Right cardiac atrium (tissue), 5 donors: ENCODE measurements at places on chromosomes 16 and 17. TPM values are rescaled to one million over a fixed set of nuclear protein-coding genes. Genes with fewer than 3 reads are reported as not detected.
A peak's percentile ranks its signal among the peaks of the same experiment; 100 is the strongest.

PDILT gene
- not detected for total RNA-seq

SUPT6H gene
- total RNA-seq, result 49.0 TPM

MEFV gene
- 0.91 TPM for total RNA-seq

MYH2 gene
- not detected for total RNA-seq

HS3ST6 gene
- total RNA-seq, result not detected

SLFN12 gene
- total RNA-seq, result 4.3 TPM

ARHGDIG gene
- total RNA-seq, result 5.4 TPM

CLEC10A gene
- 5.2 TPM for total RNA-seq

ZNF652 gene
- total RNA-seq, result 25.1 TPM

TBC1D16 gene
- total RNA-seq, result 23.1 TPM

- peak; percentile 91 for DNase-seq
These were observed at the start of gene PNMT for GRCh38 chr17:39667945-39668924. Gene PNMT, plus strand, starts transcription at chr17:39668453. Its CDS starts 23 bp downstream, at chr17:39668476.

GRCh38 chr16:4428500-4428899 lies 2.8 kb downstream of the DNAJA3 start:
- no peak for DNase-seq

GRCh38 chr17:41442739-41443138 lies 2.0 kb upstream of the KRT38 start:
- DNase-seq, result no peak

DNA sequence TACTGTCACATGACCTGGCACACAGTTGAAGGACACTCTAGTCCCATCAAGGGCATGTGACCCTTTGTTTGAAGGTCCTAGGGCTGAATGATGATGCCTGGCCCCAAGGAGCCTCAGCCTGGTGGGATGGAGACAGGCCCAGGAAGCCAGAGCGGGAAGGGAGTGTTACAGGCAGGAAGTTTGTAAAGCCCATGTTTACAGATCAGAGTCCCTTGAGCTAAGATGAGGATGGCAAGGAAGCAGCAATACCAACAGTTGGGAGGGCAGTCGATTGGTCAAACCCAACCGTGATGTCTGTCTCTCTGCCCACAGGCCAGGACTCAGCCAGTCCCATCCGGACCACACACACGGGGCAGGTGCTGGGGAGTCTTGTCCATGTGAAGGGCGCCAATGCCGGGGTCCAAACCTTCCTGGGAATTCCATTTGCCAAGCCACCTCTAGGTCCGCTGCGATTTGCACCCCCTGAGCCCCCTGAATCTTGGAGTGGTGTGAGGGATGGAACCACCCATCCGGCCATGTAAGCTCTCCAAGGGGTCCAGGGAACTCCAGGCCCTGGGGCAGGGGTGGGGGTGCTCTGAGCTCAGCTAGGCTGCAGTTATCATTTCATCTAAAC lies 2.5 kb downstream of the CES2 start:
- DNase-seq, result peak; percentile 48

DNA sequence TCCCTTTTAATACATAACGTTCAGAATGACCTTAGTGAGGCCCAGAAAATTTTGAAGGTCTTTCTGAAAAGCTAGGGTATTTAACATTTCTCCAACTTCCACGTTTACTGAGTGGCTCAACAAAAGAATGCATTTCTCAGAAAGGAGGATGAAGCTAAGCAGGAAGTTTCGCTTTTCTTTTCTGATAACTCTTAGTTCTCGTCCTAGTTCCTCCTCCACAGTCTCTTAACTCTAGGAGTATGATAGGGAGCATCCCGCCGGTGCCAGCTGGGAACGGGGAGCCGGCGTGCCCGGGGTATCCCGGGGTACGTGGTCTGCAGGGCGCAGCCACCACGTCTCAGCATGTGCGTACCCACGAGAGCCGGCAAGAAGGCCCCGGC lies 363 bp downstream of the KARS1 start:
- DNase-seq, result no peak

GRCh38 chr17:72332367-72332766 lies 211.5 kb downstream of the SOX9 start:
- no peak for DNase-seq

DNA sequence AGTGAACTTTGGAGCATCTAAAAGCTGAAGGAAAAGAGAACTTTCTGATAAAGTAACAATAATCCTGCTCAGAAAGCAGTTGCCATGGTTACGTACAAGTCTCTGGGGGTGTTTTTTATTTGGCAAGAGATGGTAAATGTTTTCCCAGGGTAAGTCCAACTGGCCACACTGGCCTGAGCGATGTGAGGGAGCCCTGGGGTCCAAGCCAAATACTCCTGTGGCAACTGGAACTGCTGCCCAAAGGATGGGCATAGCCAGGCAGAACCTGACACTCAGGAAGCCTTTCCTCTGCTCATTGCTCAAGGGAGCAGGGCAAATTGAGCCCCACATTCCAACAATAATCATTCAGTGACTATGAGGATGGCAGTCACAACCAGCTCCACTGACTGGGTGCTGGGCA lies 26.8 kb upstream of the WSCD1 start:
- no peak for DNase-seq

GRCh38 chr16:8600144-8600775 lies 9.9 kb upstream of the TMEM114 start:
- DNase-seq, result no peak

DNA sequence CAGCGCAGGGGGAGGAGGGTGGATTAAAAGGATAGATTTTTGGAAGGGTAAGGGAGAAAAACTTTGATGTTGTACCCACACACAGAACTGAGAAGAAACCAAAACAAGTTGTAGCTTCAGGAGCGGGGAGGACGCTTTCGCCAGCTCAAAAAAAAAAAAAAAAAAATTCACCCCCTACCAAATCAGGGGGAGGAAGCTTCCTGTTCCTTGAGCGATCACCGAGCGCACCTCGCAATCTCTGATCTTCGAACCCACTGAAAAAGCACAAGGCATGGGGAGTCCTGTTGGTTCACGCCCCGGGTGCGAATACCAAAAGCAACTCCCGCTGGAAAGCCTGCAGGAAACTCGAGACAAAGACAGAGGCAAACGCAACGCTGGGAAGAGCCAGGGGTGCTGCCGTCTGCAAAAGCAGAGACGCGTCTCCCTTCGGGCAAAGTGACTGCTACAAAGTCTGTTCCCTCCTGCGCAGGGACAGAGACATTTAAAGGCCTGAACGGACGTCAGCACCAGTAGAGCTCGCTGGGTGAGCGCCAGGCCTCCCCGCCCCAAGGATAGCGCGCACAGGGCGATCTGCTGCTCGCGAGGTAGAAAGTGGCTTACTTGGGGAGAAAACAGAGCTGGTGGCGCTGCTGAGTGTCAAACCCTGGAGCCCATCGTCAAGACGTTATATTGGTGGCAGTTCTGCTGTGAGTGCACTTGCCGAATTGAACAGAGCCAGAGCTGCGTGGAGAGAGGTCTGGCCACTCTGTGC lies 190.4 kb downstream of the USP22 start:
- peak; percentile 72 for DNase-seq

- DNase-seq, result no peak
These were observed 27.1 kb downstream of the PMP22 start for GRCh38 chr17:15238057-15238456.

GRCh38 chr16:12853972-12854371 lies 47.4 kb upstream of the SHISA9 start:
- DNase-seq, result no peak

- DNase-seq, result no peak
These were observed 16.4 kb downstream of the CDH5 start for GRCh38 chr16:66382966-66383299.

DNA sequence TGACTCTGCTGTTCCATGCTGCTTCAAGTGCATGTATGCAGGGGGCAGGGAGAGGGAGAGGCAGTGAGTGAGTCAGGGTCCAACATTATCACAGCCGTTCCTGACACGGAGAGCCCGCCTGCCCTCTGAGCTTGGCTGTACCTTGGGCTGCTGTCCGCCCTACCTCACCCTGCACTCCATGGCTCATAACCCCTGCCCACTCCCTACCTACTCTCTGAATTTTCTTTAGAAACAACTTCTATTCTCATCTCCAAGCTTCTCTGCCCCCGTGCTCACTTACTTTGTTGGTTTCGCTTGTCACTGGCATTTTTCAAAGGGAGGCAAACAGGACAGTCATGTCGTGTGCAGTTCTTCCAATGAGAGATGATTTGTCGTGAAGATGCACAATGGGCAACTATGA lies 74.4 kb upstream of the TRAP1 start:
- DNase-seq, result no peak

DNA sequence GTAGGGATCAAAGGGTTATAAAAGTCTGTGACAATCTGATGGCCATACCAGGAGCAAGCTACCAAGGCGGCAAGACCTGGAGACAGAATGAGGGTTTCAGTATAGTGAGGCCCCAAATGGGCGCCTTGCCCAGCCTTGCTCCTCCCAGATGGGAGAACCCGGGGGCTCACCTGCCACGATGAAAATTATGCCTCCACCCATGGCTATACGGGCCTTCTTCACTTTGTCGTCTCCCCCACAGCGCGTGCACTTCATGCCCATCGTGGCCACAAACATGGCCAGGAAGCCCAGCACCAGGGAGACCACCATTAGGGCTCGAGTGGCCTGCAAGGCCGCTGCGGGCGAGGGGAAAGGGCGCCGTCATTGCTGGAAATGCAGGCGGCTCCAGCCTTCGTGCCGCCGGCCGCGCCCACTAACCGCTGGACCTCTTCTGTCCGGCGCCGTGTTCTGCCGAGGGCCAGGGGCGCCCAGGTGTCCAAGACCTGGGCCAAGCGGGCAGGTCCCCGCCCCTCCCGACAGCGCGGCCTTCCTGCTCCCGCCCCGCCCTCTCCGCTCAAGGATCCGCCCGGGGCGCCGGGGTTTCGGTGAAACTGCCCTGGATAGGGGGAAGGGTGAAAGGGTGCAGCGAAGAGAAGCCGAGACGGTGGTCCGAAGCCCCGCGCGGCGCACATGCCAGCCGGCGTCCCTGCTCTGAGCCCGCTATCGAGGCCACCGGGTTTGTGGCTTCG lies 1.5 kb downstream of the CLDN7 start:
- DNase-seq, result peak; percentile 78

DNA sequence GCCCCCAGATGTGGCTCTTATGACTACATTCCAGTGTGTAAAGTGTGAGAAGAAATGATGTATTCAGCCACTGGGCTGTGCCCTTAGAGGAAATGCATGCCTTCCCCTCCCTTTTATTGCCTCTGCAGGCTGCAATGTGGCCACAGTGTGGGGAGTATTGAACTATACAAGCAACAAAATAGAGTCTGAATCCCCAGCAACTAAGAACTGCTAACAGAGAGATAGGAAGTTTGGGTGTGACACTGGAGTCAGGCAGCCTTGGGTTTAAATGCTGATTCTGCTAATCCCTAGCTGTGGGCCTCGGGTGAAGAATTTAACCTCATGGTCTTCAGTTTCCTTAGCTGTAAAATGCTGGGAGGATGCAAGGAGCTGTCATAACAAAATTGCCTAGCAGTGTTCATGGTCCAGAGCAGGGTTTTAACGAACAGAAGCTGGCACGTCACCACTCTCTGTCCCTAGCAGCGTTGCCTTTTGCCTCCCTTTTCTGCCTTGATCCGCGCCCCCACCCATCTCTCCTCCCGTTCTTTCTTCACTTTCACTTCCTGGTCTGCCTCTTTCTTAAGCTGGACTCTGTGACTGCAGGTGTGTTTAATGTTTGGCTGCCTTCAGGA lies 50.3 kb downstream of the KPNA2 start:
- no peak for DNase-seq

- DNase-seq, result no peak
These were observed 38.2 kb downstream of the MARF1 start for GRCh38 chr16:15604460-15605440.

DNA sequence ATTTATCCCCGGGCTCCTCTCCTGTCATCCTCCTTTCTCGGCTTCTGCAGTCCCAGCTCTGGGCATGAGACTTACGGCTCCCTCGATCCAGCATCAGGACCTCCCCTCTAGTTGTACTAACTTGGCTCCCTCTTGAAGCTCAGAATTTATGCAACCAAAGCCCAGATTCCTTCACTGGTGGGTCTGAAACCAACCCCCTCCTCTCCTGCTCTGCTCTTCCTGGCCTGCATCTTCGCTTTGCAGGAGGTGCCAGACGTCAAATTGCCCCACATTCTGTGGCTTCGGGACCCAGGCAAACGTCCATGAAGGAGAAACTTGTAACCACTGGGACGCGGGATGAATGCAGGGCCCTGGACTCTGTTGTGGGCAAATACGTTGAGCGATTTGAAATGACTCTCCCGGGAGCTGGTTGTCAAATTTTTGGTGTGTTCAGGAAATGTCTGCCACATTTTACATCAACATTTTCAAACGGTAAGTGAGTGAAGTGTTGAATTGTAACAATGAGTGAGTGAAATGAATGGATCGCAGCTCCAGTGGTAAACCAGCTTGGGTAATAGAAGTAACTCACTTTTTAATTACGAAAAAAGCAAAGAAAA lies 29.3 kb upstream of the ELAC2 start:
- DNase-seq, result no peak

DNA sequence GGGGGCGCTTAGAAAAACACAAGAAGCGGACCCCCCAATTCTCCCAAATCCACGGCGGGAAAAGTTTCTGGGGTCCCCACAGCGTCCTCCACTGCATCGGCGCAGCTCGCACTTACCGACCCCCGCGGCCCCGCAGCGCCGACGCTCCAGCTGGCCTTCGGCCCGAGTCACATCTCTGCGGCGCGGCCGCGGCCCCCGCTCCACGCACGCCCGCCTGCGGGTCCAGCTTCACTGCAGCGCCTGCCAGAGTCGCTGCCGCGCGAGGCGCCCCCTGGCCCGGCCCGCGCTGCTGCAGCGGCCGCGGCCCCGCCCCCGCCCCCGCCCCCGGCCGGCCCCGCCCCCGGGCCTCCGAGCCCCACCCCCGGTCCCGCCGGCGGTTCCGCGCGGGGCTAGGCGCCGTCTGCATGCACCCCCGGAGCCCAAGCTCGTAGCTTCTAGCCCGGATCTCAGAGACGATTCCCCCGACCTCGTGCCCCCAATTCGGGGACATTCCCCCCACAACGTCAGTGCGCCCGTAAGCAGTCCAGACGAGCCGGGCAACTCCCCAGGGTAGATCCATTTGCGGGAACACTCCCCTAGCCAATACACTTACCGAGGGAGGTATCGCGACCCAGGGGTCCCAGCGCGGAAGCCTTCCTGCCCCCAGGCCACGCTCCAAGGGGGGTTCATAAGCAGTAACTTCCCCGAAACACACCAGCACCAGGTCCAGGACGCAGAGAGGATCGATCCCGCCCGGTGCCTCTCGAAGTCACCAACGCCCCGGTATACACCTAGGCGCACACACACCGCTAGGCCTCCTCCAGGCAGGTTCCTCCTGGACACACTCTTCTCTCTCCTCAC lies at the start of gene GPRC5B:
TSS of gene GPRC5B (minus strand) at position 238 of the 840 bp plus-strand sequence. CDS start 12,003 bp downstream, outside the sequence.
- DNase-seq, result peak; percentile 86

DNA sequence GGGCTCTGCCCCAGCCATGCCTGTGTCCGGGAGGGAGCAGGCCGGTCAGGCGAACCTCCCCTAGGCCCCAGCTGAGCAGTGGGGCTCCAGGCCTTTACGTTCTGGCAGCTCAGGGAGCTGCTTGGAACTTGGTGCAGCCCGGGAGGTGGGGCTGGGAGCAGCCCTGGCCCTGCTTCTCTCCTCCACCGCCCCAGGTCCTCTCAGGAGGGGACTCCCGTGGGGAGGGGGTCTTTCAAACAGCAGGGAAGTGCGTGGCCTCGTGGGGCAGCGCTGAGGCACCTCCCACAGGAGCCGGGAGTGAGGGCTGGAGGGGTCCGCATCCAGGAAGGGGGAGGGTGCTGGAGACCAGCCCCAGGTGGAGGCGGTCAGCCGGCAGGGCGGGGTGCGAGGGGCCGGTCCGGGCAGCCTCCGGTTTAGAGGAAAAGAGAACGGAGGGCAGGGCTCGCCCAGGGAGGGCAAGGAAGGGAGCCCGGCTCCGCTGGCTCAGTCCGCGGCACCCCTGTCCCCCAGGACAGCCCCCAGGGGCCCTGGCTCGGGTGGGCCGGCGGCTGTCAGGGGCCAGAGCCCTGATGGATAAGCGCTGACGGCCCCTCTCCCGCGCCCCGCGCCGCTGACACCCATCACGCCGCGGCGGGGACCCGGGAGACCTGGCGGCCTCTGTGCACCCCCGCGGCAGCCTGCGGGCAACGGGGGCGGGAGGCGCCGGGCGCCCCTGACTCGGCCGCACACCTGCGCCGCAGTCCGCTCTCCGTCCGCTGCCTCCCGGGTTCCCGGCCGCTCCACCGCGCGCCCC lies 587 bp upstream of the PRR35 start:
- DNase-seq, result no peak
